ENCODE measurements at places on chromosomes 2 and 18. TPM values are rescaled to one million over a fixed set of nuclear protein-coding genes. Genes with fewer than 3 reads are reported as not detected.

MROH2A gene
- polyA plus RNA-seq, result 0.13 TPM

GALNT5 gene
- polyA plus RNA-seq, result 0.44 TPM

ZEB2 gene
- 60.5 TPM for polyA plus RNA-seq

CFAP65 gene
- polyA plus RNA-seq, result 0.43 TPM

DSG4 gene
- not detected for polyA plus RNA-seq

ERBB4 gene
- 41.9 TPM for polyA plus RNA-seq

ARHGAP15 gene
- polyA plus RNA-seq, result 5.8 TPM

OXER1 gene
- polyA plus RNA-seq, result 6.0 TPM

AFF3 gene
- 19.5 TPM for polyA plus RNA-seq

TTR gene
- 0.46 TPM for polyA plus RNA-seq

PROC gene
- 5.8 TPM for polyA plus RNA-seq

SCN1A gene
- 0.29 TPM for polyA plus RNA-seq

CXCR1 gene
- 0.55 TPM for polyA plus RNA-seq

FAM124B gene
- 3.2 TPM for polyA plus RNA-seq

STARD6 gene
- 0.36 TPM for polyA plus RNA-seq

CXXC1 gene
- 43.3 TPM for polyA plus RNA-seq

UPP2 gene
- polyA plus RNA-seq, result 10.0 TPM

ALKAL2 gene
- 4.6 TPM for polyA plus RNA-seq

PDE11A gene
- 4.8 TPM for polyA plus RNA-seq

C2orf72 gene
- 1.3 TPM for polyA plus RNA-seq

ACOXL gene
- polyA plus RNA-seq, result 0.31 TPM

CD8B gene
- 0.61 TPM for polyA plus RNA-seq

TCF23 gene
- polyA plus RNA-seq, result 3.2 TPM

MBD1 gene
- polyA plus RNA-seq, result 65.6 TPM

SCN7A gene
- 13.8 TPM for polyA plus RNA-seq

NEU2 gene
- polyA plus RNA-seq, result not detected

DOK6 gene
- polyA plus RNA-seq, result 6.6 TPM

GALNT13 gene
- 3.1 TPM for polyA plus RNA-seq

IL36RN gene
- polyA plus RNA-seq, result not detected

SERPINB11 gene
- polyA plus RNA-seq, result not detected

TYMS gene
- polyA plus RNA-seq, result 125 TPM

REG3A gene
- polyA plus RNA-seq, result not detected

PTMA gene
- 2,255 TPM for polyA plus RNA-seq

FNDC4 gene
- 11.5 TPM for polyA plus RNA-seq

CABYR gene
- 7.5 TPM for polyA plus RNA-seq

TMEM163 gene
- polyA plus RNA-seq, result 1.2 TPM

ALMS1 gene
- 40.7 TPM for polyA plus RNA-seq

SALL3 gene
- polyA plus RNA-seq, result 8.1 TPM

RTP5 gene
- not detected for polyA plus RNA-seq

RAB27B gene
- polyA plus RNA-seq, result 0.56 TPM

PTPRN gene
- 0.17 TPM for polyA plus RNA-seq

CEP76 gene
- 9.2 TPM for polyA plus RNA-seq

LIMS3 gene
- polyA plus RNA-seq, result 5.4 TPM

EML6 gene
- 17.2 TPM for polyA plus RNA-seq

DLX2 gene
- 0.09 TPM for polyA plus RNA-seq

NEB gene
- 20.3 TPM for polyA plus RNA-seq

SKOR2 gene
- polyA plus RNA-seq, result not detected

RFTN2 gene
- polyA plus RNA-seq, result 28.7 TPM

MYO7B gene
- polyA plus RNA-seq, result 24.5 TPM

DPP10 gene
- polyA plus RNA-seq, result 24.1 TPM
